Cardiac muscle cell (in vitro differentiated cells and primary cell): ENCODE measurements at places on chromosomes 13 and 19. TPM values are rescaled to one million over a fixed set of nuclear protein-coding genes. Genes with fewer than 3 reads are reported as not detected.
A peak's percentile ranks its signal among the peaks of the same experiment; 100 is the strongest.

DNA sequence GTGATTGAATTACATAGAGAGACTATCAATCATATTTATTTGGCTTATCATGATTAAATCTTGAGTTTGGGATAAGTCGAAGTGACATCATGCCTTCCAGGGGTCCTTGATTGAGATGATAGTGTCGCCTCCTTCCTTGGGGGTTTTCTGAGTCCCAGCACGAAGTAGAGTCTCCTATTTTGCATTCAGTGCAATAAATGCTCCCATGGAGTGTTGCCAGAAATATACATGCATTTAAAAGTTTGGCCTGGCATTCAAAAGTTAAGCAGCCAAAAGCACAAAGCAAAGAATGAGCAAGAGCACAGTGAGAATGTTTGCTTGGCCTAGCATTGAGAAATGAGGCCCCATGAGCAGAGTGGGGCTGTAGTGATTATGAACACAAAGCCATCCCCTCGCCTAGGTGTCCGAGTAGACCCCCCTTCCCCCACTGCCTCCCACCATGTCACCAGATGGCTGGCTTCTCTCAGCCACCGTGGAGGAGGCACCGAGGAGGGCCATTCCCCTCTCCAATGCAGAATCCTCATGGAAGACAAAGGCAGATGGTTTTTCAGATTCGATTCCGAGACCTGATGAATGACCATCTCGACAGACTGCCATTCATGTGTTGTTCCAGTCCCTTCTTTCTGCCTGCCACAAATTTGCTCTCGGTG, 58.8 kb upstream of the UBL3 start:
- H3K4me3 ChIP-seq: no peak overlapping the region
- H3K27ac ChIP-seq: no peak overlapping the region

GRCh38 chr19:41708481-41708880, at the start of gene CEACAM5:
TSS of gene CEACAM5 (plus strand) at chr19:41708626. CDS start at chr19:41708732, 106 bp downstream.
- no peaks in the 10 kb centered on the region for H3K36me3 ChIP-seq
- no peak within 1 kb of the TSS for H3K4me3 ChIP-seq
- no peaks in the 10 kb centered on the region for H3K4me1 ChIP-seq
- DNase-seq: no peak
- H3K27ac ChIP-seq: no peak within 1 kb of the TSS

The PRODH2 gene
- total RNA-seq: 0.09 TPM in 1 of 2 replicates, not detected in the other

- no peak overlapping the region for H3K27ac ChIP-seq
- no peaks in the 10 kb centered on the region for H3K36me3 ChIP-seq
- no peaks in the 10 kb centered on the region for H3K4me1 ChIP-seq
- DNase-seq: no peak
These were observed 8.4 kb upstream of the VSTM2B start for GRCh38 chr19:29517412-29517811.

The IL12RB1 gene
- not detected in 2 replicates for total RNA-seq

- no peak overlapping the region for H3K4me3 ChIP-seq
- no peaks in the 10 kb centered on the region for H3K4me1 ChIP-seq
- H3K27me3 ChIP-seq: no peaks in the 10 kb centered on the region
These were observed 15.9 kb upstream of the EFNB2 start for GRCh38 chr13:106551350-106551749.

DNA sequence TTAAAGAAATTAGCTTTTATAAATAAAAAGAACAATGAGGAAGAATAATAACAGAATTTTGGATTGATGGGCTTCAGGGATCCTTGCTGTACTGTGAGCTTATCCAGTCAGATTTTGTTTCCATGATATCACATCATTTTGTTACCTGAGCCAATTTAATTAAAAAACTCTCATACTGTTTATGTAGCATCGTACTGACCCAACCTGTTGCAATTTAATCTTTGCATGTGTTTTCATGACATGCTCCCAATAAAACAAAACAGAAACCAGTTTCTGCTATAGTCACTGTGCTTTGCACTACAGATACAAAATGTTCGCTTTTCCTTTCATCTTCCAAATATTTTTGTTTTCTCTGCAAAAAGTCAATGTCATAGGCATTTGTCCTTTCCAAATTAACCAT, 109.7 kb upstream of the RNF113B start:
- no peak for DNase-seq
- no peak overlapping the region for H3K4me3 ChIP-seq
- H3K36me3 ChIP-seq: no peaks in the 10 kb centered on the region
- H3K27ac ChIP-seq: no peak overlapping the region
- peaks cover 13% of the 10 kb centered on the region for H3K4me1 ChIP-seq

The PBX4 gene
- 6.7 and 11.8 TPM in 2 replicates for total RNA-seq

DNA sequence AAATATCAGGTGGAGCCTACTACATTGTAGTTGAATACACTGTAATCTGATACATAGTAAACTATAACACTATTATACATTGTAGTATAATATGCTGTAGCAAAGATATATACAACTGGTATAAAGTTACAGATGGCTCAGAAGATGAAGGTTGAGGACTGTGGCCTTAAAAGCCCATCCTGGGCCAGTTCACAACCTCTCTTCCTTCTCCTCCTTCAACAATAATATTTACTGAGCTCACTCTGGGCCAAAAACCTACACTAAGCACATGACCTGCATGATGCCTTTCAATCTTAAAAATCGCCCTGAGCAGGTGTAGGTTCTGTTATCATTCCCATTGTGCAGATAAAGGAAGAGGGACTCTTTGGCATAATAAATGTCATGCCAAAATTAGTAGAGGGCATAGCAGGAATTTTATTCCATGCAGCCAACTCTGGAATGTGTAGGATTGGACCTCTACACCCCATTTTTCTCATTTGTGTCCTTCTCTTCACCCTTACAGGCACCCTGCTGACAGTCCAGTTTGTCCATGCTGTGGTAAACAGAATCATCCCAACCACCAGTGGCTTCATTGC, 14.6 kb upstream of the SIN3B start:
- no peaks in the 10 kb centered on the region for H3K36me3 ChIP-seq
- H3K27ac ChIP-seq: no peak overlapping the region
- no peak overlapping the region for H3K4me3 ChIP-seq

DNA sequence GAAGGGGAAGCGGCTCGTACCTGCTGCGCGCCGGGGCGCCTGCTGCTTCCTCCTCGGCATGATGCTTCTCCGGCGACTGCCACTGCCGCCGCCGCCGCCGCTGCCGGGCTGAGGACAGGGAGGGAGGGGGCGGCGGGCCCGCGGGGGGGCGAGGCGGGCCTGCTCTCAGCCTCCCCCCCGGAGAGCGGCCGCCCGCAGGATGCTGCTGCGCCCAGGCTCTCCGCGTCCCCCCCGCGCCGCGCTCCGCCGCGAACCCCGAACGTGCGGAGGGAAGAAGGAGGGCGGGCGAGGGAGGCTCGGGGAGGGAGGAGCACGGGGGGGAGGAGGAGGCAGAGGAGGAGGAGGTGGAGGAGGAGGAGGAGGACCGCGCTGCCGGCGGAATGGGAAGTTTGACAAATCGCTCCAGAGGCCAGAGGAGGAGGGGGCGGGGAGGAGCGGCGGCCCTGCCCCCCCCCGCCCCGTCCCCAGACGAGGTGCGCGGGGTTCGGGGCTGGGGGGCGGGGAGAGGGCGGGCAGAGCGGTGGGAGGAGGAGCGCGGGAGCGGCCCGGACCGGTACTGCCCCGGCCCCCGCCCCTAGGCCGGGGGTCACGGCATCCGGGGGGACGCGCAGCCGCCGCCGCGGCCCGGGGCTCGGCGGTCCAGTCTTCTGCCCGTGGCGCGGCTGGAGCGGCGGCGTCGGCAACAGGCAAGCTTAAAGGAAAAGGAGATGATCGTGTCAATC, at the start of gene TSHZ3:
TSHZ3 (minus strand) TSS at position 277 of the 722 bp plus-strand sequence; CDS start at position 60, 217 bp downstream.
- peaks cover 70% of the 10 kb centered on the region for H3K27me3 ChIP-seq
- peaks cover 16% of the 10 kb centered on the region for H3K4me1 ChIP-seq
- H3K36me3 ChIP-seq: no peaks in the 10 kb centered on the region
- peak within 1 kb of the TSS; percentile 93 for H3K4me3 ChIP-seq
- H3K27ac ChIP-seq: no peak within 1 kb of the TSS
- DNase-seq: peak; percentile 95

- peaks cover 23% of the 10 kb centered on the region for H3K4me1 ChIP-seq
- no peak for DNase-seq
- no peak overlapping the region for H3K4me3 ChIP-seq
These were observed 113.1 kb downstream of the FOXO1 start for GRCh38 chr13:40553356-40553755.

DNA sequence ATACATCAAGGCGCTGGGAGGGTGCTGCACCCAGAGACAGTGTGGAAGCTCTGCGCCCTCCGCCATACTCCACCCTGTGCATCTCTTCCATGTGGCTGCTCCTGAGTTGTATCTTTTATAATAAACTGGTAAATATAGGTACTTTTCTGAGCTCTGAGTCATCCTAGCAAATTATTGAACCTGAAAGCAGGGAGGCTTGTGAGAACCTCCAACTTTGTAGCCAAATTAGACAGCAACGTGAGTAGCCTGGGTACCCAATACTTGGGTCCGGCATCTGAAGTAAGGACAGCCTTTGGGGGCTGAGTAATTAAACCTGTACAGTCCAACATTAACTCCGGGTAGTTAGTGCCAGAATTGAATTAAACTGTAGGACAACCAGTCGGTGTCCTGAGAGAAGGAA, 57.4 kb downstream of the RUBCNL start:
- H3K27ac ChIP-seq: no peak overlapping the region
- no peak for DNase-seq
- H3K4me1 ChIP-seq: peaks cover 5% of the 10 kb centered on the region
- H3K27me3 ChIP-seq: no peaks in the 10 kb centered on the region
- H3K36me3 ChIP-seq: no peaks in the 10 kb centered on the region
- no peak overlapping the region for H3K4me3 ChIP-seq

- no peak for DNase-seq
- no peaks in the 10 kb centered on the region for H3K36me3 ChIP-seq
- peak overlapping the region; percentile 60 for H3K4me3 ChIP-seq
- H3K27ac ChIP-seq: no peak overlapping the region
These were observed 841 bp upstream of the ZNF223 start for GRCh38 chr19:44050740-44051649.

GRCh38 chr13:42422681-42423080, 150.7 kb downstream of the AKAP11 start:
- H3K4me3 ChIP-seq: no peak overlapping the region
- no peak overlapping the region for H3K27ac ChIP-seq
- DNase-seq: no peak
- H3K27me3 ChIP-seq: no peaks in the 10 kb centered on the region

DNA sequence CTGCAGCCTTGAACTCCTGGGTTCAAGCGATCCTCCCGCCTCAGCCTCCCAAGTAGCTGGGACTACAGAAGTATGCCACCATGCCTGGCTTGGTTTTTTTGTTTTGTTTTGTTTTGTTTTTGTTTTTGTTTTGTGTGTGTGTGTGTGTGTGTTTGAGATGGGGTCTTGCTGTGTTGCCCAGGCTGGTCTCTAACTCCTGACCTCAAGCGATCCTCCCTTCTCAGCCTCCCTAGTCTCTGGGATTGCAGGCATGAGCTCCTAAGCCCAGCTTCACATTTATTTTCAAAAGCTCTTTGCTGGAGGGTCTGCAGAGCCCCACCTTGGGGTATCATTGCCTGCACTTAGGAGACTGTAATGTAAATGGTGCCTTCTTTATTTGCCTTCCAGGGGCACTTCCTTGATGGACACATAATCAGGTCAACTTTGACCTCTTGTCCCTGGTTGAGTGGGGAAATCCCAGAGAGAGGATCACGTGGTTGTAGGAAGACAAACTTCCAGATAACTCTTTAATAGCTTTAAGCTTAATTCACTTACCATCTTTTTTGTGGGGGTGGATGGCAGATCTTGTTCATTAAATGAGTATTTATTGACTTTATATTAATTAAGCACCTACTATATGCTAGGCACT, 72.9 kb upstream of the NPAS1 start:
- DNase-seq: no peak
- H3K4me3 ChIP-seq: no peak overlapping the region
- no peaks in the 10 kb centered on the region for H3K27me3 ChIP-seq
- peaks cover 3% of the 10 kb centered on the region for H3K36me3 ChIP-seq

DNA sequence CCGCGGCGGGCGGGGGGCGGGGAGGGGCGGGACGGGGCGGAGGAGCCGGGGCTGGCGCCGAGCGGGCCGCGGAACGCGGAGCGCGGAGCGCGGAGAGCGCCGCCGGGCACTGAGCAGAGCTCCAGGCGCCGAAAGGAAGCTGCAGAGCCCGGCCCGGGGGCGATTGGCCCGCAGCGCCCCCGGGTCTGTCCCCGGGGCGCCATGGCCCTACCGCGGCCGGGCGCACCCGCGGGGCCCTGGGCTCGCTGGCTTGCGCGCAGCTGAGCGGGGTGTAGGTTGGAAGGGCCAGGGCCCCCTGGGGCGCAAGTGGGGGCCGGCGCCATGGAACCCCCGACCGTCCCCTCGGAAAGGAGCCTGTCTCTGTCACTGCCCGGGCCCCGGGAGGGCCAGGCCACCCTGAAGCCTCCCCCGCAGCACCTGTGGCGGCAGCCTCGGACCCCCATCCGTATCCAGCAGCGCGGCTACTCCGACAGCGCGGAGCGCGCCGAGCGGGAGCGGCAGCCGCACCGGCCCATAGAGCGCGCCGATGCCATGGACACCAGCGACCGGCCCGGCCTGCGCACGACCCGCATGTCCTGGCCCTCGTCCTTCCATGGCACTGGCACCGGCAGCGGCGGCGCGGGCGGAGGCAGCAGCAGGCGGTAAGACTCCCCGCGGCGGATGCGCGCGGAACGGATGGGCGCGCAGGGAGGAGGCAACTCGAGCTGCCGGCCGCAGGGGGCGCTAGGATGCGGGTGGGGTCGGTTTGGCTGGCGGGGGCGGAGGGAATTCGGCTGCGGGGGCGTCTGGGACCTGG, at the start of gene PDE4A:
PDE4A (plus strand) TSS at position 95 of the 796 bp plus-strand sequence; CDS start at position 322, 227 bp downstream.
- H3K4me3 ChIP-seq: peak within 1 kb of the TSS; percentile 26
- H3K27me3 ChIP-seq: peaks cover 88% of the 10 kb centered on the region
- no peak within 1 kb of the TSS for H3K27ac ChIP-seq
- H3K36me3 ChIP-seq: no peaks in the 10 kb centered on the region
- peak; percentile 49 for DNase-seq
- H3K4me1 ChIP-seq: peaks cover 15% of the 10 kb centered on the region

DNA sequence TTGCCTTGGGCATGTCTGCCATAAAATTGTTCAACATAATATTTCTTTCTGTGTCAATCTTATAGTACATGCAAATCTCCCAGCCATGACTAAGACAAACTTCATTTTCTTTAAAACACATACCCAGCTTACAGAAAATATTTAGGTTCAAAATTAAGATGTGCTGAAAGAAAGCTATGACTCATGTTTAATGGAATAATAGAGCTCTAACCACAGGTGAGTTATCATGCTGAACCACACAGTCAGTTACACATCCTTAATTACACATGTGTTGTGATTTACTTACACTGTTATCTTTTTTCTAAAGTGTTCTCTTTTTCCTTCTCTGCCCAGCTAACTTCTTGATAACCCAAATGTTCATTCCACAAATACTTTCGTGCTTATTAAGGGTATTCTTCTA, 1831.2 kb downstream of the OLFM4 start:
- no peak overlapping the region for H3K27ac ChIP-seq
- no peaks in the 10 kb centered on the region for H3K4me1 ChIP-seq
- H3K36me3 ChIP-seq: no peaks in the 10 kb centered on the region

GRCh38 chr19:38437295-38437694, 3.8 kb downstream of the RYR1 start:
- H3K27me3 ChIP-seq: no peaks in the 10 kb centered on the region
- DNase-seq: no peak
- H3K36me3 ChIP-seq: no peaks in the 10 kb centered on the region
- no peak overlapping the region for H3K27ac ChIP-seq

The PDX1 gene
- total RNA-seq: not detected in 2 replicates

GRCh38 chr19:1748115-1748872, 5.0 kb upstream of the ONECUT3 start:
- no peak overlapping the region for H3K4me3 ChIP-seq
- H3K36me3 ChIP-seq: no peaks in the 10 kb centered on the region

The MTUS2 gene
- 37.3 and 96.9 TPM in 2 replicates for total RNA-seq

The NLRP7 gene
- total RNA-seq: 1.4 and 1.8 TPM in 2 replicates

The POSTN gene
- total RNA-seq: 5.1 and 8.4 TPM in 2 replicates

The JSRP1 gene
- total RNA-seq: 1.9 and 5.4 TPM in 2 replicates

The PTH2 gene
- 2.8 and 6.2 TPM in 2 replicates for total RNA-seq

The MAP4K1 gene
- 2.4 and 3.9 TPM in 2 replicates for total RNA-seq

The ZNF492 gene
- total RNA-seq: not detected in 2 replicates

GRCh38 chr13:65555962-65556361, 1674.2 kb downstream of the PCDH9 start:
- no peaks in the 10 kb centered on the region for H3K4me1 ChIP-seq
- no peak overlapping the region for H3K27ac ChIP-seq
- H3K36me3 ChIP-seq: no peaks in the 10 kb centered on the region

The KISS1R gene
- total RNA-seq: 0.46 and 1.2 TPM in 2 replicates

The HIF3A gene
- 115 and 163 TPM in 2 replicates for total RNA-seq
